ENCODE measurements at places on chromosomes 2 and 18.
A peak's percentile ranks its signal among the peaks of the same experiment; 100 is the strongest.

GRCh38 chr2:75224636-75225094 lies 25.3 kb upstream of the TACR1 start:
- DNase-seq, result no peak

DNA sequence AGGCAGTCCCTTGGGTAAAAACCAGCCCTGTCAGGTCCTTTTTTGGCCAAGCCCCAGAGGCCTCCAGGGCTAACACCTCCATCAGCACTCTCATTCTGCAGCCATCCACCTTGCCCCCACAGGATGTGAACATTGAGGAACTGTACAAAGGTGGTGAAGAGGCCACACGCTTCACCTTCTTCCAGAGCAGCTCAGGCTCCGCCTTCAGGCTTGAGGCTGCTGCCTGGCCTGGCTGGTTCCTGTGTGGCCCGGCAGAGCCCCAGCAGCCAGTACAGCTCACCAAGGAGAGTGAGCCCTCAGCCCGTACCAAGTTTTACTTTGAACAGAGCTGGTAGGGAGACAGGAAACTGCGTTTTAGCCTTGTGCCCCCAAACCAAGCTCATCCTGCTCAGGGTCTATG lies 7.3 kb downstream of the IL1F10 start:
- no peak for DNase-seq

DNA sequence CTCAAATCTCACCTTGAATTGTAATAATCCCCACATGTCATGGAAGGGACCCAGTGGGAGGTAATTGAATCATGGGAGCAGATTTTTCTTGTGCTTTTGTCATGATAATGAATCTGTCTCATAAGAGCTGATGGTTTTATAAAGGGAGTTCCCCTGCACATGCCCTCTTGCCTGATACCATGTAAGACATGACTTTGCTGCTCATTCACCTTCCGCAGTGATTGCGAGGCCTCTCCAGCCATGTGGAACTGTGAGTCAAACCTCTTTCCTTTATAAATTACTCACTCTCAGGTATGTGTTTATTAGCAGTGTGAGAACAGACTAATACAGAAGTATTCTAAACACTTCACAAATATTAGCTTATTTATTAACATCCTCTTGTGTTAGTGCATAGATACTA lies 516.7 kb downstream of the LRRTM4 start:
- DNase-seq, result no peak

DNA sequence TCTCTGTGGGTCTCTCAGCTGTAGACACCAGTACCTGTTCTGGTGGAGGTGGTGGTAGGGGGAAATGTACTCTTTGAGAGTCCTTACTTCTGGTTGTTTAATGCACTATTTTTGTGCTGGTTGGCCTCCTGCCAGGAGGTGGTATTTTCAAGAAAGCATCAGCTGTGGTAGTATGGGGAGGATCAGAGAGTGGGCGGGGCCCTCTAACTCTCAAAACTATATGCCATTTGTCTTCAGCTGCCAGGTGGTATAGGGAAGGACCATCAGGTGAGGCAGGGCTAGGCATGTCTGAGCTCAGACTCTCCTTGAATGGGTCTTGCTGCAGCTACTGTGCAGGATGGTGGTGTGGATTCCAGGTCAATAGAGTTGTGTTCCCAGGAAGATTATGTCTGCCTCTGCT lies 1100.8 kb downstream of the CNTNAP5 start:
- no peak for DNase-seq

- no peak for DNase-seq
Measured at GRCh38 chr18:3246635-3247239, 864 bp upstream of the MYL12A start.

- DNase-seq, result no peak
Measured at GRCh38 chr2:179861027-179861415, 391 bp downstream of the ZNF385B start.

DNA sequence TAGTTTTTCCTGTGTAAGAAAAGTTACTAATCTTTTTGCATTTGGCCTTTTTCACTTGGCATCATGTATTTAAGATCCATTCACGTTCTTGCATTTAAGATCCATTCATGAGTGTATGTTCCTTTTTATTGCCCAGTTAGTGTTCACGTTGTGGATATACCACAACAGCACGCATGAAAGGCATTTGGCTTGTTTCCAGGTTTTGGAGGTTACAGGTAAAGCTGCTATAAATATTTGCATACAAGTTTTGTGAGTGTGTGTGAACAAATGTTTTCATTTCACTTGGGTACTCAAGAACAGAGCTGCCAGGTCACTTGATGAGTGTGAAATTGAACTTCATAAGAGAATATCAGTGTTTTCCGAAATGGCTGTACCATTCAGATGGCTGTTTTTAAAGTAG lies 121.2 kb downstream of the CCBE1 start:
- no peak for DNase-seq

GRCh38 chr18:78643004-78643403 lies 336.6 kb upstream of the SALL3 start:
- DNase-seq, result no peak

DNA sequence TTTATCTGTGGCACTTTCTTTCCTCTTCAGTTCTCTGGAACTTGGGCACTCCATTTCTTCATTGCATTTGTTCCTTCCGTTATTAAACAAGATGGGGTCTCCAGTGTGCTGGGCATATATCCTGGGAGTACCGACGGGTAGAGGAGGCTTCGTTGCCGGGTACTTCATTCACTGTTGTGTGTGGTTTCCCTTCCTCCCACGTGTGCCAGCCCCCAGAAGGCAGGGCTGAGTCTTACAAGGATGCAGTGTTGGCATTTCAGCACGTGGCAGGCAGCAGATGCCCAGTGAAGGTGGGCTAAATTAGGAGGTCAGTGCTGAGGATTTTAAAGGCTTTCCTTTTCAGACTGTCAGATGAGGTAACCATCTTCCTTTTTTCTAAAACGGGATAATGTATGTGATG lies 58.6 kb downstream of the MGAT5 start:
- DNase-seq, result no peak

DNA sequence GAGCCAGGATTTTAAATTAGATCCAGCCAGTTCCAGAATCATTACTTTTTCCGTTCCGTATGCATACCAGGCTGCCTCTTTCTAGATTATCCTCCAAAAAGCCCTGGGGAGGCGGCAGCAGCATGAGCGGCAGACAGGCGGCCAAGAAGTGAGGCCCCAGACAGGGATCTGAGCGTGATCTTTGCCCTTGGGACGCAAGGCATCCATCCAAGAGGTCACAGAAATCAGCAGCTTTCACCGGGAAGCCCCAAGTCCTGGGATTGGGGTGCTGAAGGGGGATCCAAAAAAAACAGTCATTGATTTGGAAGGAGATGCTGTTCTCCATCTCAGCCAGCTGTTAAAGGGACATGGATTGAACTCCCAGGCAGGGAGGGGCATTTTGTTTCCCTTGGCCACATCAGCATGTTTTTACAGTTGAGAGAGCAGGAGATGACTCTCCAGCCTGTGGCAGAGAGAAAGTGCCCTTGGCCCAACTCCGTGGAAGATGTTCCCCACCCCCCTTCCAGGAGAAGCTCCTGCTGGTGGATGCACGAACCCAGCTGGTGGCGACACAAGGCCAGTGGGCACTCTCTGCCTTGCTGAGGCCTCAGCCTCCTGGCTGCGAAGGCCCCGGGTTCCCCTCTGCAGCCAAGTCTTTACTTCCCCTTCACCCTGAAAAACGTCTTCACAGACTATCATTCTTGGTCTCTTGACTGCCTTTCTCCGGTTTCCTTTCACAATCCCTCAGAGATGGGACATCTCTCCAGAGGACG lies 265.6 kb downstream of the ANAPC1 start:
- DNase-seq, result no peak

DNA sequence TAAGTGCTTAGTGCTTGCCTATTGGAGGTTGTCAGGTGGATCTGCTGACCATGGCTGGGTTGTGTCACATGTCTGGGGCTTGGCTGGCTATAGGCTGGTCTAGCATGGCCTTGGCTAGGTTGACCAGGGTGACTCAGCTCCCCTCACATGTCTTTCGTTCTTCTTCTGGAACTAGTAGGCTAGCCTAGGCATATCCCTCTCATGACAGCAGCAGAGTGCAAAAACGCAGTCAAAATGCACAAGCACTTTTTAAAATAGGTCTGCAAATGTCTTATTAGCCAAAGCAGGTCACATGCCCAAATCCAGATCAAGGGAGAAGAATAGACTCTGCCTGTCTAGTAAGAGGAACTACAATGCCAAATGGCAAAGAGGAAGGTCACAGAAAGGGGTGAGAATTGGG lies 179.7 kb upstream of the ACVR2A start:
- no peak for DNase-seq

GRCh38 chr2:234001380-234002160 lies 48.9 kb upstream of the SPP2 start:
- no peak for DNase-seq

DNA sequence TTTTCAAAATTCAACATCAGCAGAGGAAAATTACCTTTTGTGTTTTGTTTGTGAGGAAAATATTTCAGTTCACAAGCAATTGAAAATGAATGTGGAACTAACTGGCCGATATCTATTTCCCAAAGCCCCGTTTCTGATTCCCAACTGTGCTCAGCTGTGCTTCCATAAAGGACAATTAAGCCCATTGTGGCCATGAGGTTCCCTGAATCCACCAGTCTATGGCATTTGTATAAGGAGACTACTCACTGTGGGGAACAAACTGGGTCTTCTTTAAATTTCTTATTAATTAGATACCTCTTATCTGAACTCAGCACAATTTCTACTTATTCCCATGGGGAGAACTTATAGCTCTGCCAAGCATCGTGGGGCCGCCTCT lies 31.4 kb upstream of the AGAP1 start:
- no peak for DNase-seq

GRCh38 chr2:178478130-178478438 lies 316 bp downstream of the FKBP7 start:
- DNase-seq, result no peak

GRCh38 chr2:239580199-239580527 lies 179.3 kb upstream of the HDAC4 start:
- DNase-seq, result no peak

- no peak for DNase-seq
Measured at GRCh38 chr2:98454073-98454472, 9.4 kb downstream of the INPP4A start.

DNA sequence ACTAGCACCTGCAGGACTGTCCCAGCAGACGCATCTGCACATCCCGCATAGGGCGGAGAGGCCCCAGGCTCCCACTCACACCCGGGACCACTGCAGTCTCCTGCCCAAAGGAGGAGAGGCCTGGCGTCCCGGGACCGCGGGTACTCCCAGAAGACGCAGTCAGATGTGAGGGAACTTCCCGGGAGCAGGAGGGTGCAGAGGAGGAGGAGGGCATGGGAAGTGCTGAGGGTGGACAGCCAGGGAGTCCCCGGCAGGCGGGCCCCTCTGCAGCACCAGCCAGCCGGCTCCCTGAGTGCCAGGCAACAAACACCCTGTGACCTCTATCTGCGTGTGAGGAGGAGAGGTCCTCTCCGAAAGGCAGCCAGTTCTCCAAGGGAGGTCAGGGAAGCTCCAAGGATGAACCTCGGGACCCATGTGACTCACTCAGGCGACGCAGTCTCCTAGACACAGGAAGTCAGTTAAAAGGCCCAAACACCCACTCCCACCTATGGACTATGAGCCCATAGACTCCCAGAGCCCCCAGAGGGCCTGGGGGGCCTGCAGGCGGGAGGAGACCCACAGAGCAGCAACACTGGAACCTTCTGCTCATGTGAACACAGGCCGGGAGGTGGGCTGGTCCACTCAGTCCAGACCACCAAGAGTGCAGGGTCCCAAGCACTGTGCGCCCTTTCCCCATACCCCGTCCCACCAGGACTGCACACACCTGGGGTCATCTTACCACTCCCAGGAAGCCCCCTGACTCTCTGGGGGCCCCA lies 4.2 kb downstream of the PXDN start:
- no peak for DNase-seq

- no peak for DNase-seq
Measured at GRCh38 chr18:39453882-39454281, 1888.3 kb upstream of the CELF4 start.

- DNase-seq, result no peak
Measured at GRCh38 chr2:238431-238830, 25.4 kb downstream of the SH3YL1 start.

GRCh38 chr2:194735837-194736542 lies 921.0 kb upstream of the SLC39A10 start:
- DNase-seq, result no peak

GRCh38 chr18:26794230-26795101 lies 71.0 kb downstream of the AQP4 start:
- no peak for DNase-seq

GRCh38 chr2:142980246-142981068 lies 103.0 kb downstream of the KYNU start:
- DNase-seq, result no peak

DNA sequence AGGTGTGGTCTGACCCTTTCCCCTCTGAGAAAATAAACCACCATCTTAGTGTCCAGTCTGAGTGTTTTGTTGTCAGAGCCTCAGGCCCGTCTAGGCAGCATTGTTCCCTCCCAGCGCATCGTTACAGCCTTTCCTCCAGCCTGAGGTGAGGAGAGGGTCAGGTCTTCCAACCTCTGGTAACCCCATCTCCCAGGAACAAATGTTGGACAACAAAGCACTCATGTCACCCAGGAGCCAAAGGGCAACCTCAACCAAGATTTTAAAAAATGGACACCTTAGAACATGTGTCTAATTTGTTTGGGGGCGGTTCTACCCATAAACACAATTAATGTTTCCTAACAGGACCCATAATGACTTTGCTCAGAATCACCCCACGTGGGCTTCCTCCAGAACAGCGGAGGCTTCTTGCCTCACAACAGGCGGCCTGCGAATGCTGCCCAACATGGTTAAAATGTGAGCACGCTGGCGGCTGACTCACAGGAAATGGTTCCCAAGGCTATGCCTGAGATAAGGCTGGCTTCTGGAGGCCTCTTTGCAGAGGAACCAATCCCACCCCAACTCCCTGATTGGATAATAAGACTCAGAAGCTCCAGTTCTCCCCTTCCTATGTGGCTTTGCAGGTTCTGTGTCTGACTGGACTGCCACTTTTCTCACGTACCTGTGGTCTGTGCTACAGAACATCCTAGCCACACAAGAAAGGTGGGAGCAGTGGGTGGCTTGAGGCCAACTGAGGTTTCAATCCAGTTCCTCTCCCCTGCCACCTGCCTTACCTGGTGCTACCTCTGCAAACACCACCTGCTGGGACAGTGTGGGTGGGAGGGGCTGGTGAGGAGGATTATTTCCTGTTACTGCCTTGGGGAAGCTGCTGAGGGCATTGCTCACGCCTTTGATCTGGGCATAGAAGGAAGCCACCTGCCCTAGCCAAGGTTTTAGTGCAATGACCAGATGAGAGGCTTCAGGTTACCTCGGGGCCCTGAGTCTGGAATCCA lies 108.8 kb downstream of the B3GNT2 start:
- DNase-seq, result peak; percentile 36

- no peak for DNase-seq
Measured at GRCh38 chr2:29706171-29706720, 215.1 kb downstream of the ALK start.

DNA sequence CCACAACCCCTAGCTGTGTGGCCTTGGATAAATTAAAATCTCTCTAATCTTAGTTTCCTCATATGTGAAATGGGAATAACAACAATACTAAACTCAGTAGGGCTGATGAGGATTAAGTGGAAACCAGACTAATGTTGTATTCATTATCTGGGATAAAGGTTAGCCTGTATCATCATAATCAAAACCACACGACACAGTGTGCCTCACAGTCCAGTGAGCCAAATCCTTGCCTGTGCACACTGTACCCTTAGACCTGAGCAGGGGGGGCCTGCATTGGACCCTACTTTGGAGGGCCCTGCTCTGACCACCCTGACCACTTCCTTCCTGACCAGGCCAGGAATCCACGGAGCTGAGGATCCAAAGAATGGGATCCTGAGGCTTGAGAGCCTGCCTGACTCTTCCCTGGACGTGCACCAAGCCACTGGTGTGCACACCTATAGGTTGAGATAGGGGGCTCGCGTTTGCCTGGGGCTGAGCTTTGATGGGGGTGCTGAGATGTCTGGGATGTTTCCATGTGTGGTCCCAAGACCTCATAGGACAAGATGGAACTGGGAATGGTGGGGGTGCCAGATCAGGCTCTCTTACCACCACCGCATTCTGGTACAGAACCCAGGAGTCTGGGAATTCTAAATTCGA lies 69.7 kb downstream of the TGOLN2 start:
- no peak for DNase-seq

Data from stimulated activated CD4-positive, alpha-beta T cell treated with anti-CD3 and anti-CD28 coated beads, Interleukin-4, amount 100 ng/mL, for 48 hours (primary cell).